Stimulated activated CD8-positive, alpha-beta memory T cell treated with anti-CD3 and anti-CD28 coated beads, Interleukin-12 subunit alpha, Interleukin-12 subunit beta, amount 100 ng/mL, for 1 hour (primary cell): ENCODE measurements at places on chromosomes 3 and 15.

GRCh38 chr3:117600112-117600511 lies 890.5 kb downstream of the TUSC7 start:
- no peak for DNase-seq

GRCh38 chr15:58676766-58677165 lies 72.7 kb downstream of the ADAM10 start:
- DNase-seq: no peak

DNA sequence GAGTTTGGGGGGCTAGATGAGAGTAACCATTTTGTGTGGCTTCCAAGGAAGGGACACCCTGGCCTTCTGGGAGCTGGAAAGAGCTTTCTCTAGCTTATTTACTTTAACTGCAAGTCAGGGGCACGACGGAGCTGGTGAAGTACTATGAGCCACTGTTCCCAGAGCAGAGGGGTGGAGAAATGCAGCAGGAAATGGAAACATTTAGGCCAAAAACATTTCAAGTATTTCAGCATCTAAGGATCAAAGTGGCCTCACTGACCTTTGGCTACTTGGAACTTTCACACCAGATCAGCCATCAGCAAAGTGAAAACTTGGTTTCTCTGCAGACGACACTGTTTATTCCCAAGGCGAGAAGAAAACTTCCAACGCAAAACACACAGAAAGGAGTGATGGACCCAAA lies 7.9 kb downstream of the DGKG start:
- DNase-seq: no peak

GRCh38 chr15:24862726-24863521 lies 91.9 kb upstream of the SNRPN start:
- no peak for DNase-seq

DNA sequence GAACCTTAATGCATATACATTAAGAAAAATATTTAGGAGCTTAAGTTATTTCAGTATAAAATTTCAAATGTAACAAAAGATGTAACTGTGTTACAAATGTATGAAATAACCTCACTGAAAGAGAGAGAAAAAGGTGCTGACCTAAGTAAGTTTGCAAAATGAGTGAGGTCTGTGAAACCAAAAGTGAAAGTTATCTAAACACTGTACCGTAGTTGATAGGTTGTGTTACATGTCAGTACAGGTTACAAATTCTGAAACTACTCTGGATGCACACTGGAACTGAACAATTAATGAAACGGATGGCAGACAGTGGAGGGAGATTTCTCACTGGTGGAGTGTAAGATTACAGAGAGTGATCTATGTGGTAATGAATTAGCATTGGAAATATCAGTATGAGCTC lies 420.7 kb downstream of the ZNF385D start:
- DNase-seq: no peak

- DNase-seq: no peak
These were observed 8.7 kb upstream of the NIT2 start for GRCh38 chr3:100325827-100326226.

GRCh38 chr15:38876621-38877020 lies 312.0 kb upstream of the RASGRP1 start:
- DNase-seq: no peak
